Cardiac atrium fibroblast (primary cell): ENCODE measurements at places on chromosomes 11 and 22. TPM values are rescaled to one million over a fixed set of nuclear protein-coding genes. Genes with fewer than 3 reads are reported as not detected.

Gene LAYN
- 2.5 and 9.6 TPM in 2 replicates for total RNA-seq

Gene KRTAP5-11
- total RNA-seq, result not detected in 2 replicates

Gene NUP160
- total RNA-seq, result 10.3 and 16.8 TPM in 2 replicates

Gene MRGPRX4
- not detected in 2 replicates for total RNA-seq

Gene HBG1
- total RNA-seq, result not detected in 2 replicates

Gene LARGE2
- total RNA-seq, result not detected in 2 replicates

Gene TRIM29
- not detected in 2 replicates for total RNA-seq

Gene LSP1
- total RNA-seq, result 8.7 and 35.7 TPM in 2 replicates

Gene FOLH1
- total RNA-seq, result not detected in 2 replicates

Gene PATE4
- total RNA-seq, result not detected in 2 replicates
